ENCODE measurements at places on chromosomes 1 and 21. TPM values are rescaled to one million over a fixed set of nuclear protein-coding genes. Genes with fewer than 3 reads are reported as not detected.

DNA sequence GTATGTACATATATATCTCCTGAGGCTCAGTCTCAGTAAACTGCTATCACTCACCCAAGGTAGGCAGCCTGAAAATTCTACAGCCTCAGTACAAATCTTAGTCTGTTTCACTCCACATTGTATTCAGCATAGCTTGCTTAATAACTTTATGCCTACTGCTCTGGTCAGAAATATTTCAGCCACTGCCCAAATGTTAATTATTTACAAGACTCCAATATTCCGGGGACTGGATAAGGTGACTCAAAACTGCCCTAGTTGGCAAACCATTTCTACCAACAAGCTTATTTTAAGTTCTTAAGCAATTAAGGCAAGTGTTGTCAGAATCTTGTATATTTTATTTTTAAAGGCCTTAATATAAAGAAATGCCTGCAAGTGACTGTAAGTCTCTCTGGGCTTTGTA, 114.8 kb downstream of the LRRIQ3 start:
- DNase-seq, result no peak

GRCh38 chr1:155131856-155132255, 3.8 kb upstream of the SLC50A1 start:
- no peak for DNase-seq

GRCh38 chr1:59498640-59499039, 201.7 kb downstream of the FGGY start:
- DNase-seq, result no peak

- no peak for DNase-seq
Measured at GRCh38 chr1:44660176-44660575, 14.1 kb downstream of the TMEM53 start.

AJAP1 gene
- total RNA-seq, result under 0.01 TPM

LCE1C gene
- total RNA-seq, result not detected

RPAP2 gene
- total RNA-seq, result 13.6 TPM

MAP3K21 gene
- 0.18 TPM for total RNA-seq

All from IMR-90 (cell line).